ENCODE measurements at places on chromosomes 4 and X. TPM values are rescaled to one million over a fixed set of nuclear protein-coding genes. Genes with fewer than 3 reads are reported as not detected.

DNA sequence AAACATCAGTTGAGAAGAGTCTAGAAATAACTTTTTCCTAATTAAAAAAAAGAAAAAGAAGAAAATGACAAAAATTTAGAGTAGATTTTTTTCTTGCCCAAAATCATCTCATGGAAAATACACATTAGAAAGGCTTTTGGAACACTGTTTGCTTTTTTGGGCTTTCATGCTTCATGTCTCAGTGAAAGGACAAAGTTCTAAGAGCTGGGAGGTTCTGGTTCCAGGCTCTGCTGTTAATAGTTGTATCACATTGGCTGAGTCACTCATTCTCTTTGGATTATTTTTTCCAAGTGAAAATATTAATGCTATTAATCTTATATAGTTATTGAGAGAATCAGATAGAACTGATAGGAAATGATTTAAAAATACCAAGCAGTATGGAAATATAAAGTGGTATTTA, 32.9 kb upstream of the ETNPPL start:
- DNase-seq: no peak

DNA sequence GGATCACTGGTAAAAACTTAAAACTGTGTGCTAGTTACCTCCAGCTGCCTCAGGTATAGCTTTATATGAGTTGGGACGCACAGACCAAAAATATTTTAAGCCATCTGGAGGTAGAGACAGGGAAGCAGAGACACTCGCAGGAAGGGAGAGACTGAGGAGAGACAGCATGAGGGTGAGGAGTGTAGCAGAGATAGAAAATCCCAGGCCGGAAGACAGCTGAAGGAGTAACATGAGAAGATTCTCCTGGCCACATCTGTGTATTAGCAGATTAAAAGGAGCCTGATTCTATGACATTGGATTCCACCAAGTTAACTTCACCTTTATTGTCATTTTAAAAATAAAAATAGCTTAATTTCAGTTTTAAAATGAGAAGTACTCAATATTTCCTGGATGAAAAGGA, 84.3 kb downstream of the PDLIM5 start:
- no peak for DNase-seq

DNA sequence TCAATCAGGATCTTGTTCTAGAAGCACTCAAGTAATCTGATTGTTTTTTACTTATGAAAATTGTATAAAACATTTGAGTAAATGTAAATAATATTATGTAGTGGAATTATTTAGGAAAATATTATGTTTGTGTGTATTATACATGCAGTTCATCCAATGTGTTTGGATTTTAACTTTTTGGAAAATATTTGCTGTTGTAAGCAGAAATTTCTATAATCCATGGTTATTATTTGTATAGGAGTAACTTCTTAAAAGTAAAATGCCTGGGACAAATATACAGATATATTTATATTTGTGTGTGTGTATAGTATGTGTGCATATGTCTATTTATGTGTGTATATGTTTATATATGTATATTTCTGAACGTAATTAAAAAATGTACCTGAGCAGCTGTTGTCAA, 1394.6 kb upstream of the AGA start:
- DNase-seq: no peak

- DNase-seq: no peak
Measured at GRCh38 chrX:1535241-1536041, 1.5 kb downstream of the P2RY8 start.

DNA sequence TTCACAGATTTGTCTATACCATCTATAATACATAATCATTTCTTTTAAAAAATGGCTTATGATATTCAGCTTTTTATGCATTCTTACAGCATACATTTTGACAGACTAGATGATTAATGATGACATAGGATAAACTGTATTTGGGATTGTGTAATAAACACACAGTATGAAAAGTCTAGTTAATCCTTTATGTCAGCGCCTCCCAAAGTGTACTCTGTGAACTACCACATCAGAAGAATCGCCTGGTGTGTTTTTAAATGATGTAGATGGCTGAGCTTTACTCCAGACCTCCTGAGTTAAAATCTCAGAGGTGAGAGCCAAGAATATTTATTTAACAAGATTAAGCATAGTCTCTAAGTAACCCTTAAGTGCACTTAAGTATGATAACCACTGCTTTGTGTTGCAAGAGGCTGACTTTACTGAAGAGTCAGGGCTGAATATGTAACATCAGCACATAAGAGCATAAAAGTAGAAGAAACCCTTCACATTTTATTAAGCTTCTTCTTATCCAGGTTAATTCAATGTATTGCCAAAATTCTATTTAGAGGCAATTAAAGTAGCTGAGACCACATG, 104.2 kb downstream of the ANK2 start:
- DNase-seq: peak; percentile 18

- no peak for DNase-seq
Measured at GRCh38 chr4:129335276-129335675, 239.3 kb downstream of the C4orf33 start.

DNA sequence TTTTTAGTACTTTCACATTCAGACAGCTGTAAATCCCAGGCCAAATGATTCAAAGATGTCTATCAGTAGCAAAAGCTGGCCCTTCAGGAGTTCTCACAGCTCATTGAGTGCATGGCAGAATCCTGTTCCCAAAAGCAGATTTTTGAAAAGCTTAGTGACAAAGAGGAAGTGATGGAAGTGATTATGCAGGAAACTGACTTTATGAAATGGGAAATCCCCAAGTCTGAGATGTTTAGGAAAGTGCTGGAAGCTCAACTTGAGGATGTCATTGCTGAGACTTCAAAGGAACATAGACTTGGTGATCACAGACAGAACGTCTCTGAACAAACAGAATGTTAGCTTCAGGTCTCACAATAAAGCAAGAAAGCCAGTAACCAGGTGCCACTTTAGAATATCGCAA, 51.0 kb upstream of the CFAP47 start:
- peak; percentile 10 for DNase-seq

GRCh38 chr4:145564540-145564939, 54.6 kb upstream of the MMAA start:
- no peak for DNase-seq

DNA sequence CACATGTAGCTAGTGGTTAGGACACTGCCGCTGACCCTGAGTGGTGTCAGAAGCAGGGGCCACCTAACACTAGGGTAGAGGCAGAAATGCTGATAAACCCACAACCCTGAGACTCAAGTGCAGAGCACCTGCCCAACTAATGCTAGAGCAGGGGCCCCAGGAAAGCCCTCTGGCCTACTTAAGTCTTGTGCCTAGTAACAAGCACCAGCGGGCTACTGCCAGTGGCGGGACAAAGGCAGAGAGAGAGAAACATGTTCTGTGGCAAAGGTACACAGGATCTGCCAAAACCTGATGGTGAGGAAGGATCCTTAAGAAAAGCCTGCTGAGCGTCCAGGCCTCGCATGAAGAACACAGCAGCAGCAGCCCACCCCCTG, 172.4 kb downstream of the PRDM5 start:
- DNase-seq: no peak

DNA sequence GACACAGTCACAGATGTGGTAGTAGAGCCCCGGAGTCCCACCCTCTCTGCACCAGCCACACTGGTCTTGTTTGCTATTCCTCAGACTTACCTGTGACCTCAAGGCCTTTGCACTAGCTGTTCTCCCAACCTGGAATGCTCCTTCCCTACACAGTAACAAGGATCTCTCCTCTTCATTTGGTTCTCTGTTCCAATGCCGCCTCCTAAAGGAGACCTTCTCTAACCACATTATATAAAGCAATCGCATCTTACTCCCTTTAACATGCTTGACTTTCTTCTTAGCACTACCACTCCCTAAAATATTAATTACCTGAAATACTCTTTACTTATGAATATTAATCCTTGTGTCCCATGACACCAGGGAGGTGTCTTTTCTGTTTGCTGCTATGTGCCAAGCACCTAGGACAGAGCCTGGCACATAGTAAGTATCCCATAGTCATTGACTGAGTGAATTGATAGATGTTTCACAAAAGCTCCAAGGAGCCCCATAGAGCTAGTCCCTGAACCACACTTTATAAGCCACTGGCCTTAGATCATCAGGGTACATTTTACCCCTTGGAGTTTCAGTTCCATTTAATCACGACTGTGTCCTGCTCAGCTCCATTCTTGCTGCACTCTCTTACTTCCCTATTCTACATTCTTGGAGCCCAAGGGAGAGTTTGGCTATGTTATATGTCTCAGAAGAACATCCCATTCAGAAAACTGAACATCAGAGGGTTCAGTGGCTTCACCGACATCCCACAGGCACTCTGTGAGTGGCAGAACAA, 312.7 kb downstream of the RAB28 start:
- DNase-seq: no peak

- no peak for DNase-seq
Measured at GRCh38 chr4:23782778-23783437, 106.9 kb downstream of the PPARGC1A start.

- DNase-seq: no peak
Measured at GRCh38 chr4:154577324-154577723, 13.2 kb downstream of the FGA start.

- DNase-seq: peak; percentile 79
Measured at GRCh38 chrX:25017667-25018247, 2.0 kb upstream of the ARX start.

- peak; percentile 39 for DNase-seq
Measured at GRCh38 chr4:112073181-112073580, 72.1 kb upstream of the FAM241A start.

- no peak for DNase-seq
Measured at GRCh38 chr4:175309041-175309440, 390.9 kb downstream of the ADAM29 start.

GRCh38 chr4:20193141-20193936, 58.4 kb upstream of the SLIT2 start:
- DNase-seq: peak; percentile 32

GRCh38 chr4:111671756-111672155, 473.5 kb upstream of the FAM241A start:
- DNase-seq: peak; percentile 63

GRCh38 chr4:78220283-78220682, 163.2 kb downstream of the FRAS1 start:
- DNase-seq: no peak

DNA sequence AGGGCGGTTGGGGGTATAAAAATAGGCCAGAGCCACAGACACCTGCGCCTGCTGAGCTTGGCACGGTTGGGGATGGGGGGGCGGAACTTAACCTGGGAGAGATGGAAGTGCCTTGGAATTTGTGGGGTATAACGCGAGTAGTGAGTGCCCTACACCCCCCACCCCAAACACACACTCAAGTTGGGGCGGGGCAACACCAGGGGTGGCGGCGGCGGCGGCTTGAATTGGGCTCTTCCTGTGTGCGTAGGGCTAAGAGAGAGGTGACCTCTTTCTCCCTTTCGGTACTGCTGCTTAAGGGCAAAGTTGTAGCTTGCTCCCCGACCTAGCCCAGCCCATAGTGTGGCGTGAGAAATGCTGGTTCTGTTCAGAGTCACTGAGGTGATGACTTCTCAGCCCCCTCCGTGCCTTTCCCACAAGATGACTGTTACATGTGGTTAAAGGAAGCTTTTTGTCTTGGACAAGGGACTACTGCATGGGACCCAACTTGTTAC, 839 bp downstream of the STK26 start:
- peak; percentile 30 for DNase-seq

GRCh38 chr4:5883916-5884315, 9.0 kb downstream of the CRMP1 start:
- no peak for DNase-seq

GRCh38 chr4:86359944-86360478, at the start of gene MAPK10:
Gene MAPK10 (minus strand): TSS chr4:86360053.
- DNase-seq: no peak

DNA sequence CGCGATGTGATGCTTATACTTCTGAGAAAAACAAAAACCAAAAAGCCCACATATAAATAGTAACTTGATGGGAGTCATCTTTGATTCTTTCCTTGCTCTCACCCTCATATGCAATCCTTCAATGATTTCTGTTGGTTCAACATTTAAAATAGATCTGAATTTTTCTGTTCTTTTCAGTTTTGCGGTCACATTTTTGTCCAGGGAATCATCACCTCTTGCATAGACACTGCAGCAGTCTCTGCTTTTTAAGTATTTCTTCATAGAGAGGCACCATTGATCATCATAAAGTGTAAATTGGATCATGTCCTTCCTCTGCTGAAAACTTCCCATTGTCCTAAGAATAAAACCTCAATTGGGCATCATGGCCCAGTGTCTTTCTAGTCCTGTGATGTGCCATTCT, 81.1 kb upstream of the SLC4A4 start:
- DNase-seq: no peak

The DUX4 gene
- not detected for total RNA-seq

The MAGEC2 gene
- total RNA-seq: not detected

The MAGEA3 gene
- total RNA-seq: not detected

The CSAG2 gene
- not detected for total RNA-seq

The RNF128 gene
- not detected for total RNA-seq

The CITED1 gene
- 3.2 TPM for total RNA-seq

The GLOD5 gene
- not detected for total RNA-seq

The MAGEA1 gene
- total RNA-seq: not detected

The C4orf51 gene
- not detected for total RNA-seq

The ALB gene
- not detected for total RNA-seq

The PQBP1 gene
- total RNA-seq: 133 TPM

The HPGD gene
- 1.3 TPM for total RNA-seq

The PAGE1 gene
- total RNA-seq: not detected

The CENPVL3 gene
- total RNA-seq: 21.7 TPM

The ZNF674 gene
- total RNA-seq: 7.9 TPM
